Muscle of arm (tissue), 14 donors: ENCODE measurements at places on chromosomes 2 and 18. TPM values are rescaled to one million over a fixed set of nuclear protein-coding genes. Genes with fewer than 3 reads are reported as not detected.
A peak's percentile ranks its signal among the peaks of the same experiment; 100 is the strongest.

- DNase-seq = peak; percentile 10
Observed at GRCh38 chr2:157894694-157895435, 18.7 kb upstream of the ACVR1 start.

DNA sequence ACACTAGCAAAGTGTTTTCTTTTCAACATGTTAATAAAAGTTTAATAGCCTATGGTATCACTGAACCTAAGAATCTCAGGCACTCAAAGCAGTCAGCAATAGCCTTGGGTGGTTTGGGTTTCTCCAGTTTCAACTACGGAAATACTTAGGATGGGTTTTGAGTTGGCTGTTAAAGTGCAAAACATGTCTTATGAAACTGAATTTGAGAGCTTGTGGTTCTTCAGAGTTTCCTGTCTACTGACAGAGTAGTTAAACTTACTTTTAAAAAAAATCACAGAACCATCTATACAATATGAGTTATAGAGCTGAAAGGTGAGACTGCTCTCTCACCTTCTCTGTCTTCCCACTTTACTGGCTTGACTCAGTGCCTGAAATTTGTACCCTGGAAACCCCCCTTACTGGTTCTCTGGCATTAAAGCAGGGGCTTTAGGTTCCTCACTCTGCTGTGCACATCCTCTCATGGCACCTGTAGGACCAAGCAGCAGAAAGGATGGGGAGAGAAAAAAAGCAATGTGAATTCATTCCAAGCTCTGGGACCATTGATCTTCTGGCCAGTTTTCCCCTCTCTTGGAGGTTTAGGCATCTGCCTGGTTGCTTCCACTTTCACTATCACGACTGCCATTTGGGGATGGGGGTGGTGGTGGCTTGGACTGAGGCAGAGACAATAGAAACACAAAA, 18.1 kb downstream of the CCDC141 start:
- DNase-seq = no peak

DNA sequence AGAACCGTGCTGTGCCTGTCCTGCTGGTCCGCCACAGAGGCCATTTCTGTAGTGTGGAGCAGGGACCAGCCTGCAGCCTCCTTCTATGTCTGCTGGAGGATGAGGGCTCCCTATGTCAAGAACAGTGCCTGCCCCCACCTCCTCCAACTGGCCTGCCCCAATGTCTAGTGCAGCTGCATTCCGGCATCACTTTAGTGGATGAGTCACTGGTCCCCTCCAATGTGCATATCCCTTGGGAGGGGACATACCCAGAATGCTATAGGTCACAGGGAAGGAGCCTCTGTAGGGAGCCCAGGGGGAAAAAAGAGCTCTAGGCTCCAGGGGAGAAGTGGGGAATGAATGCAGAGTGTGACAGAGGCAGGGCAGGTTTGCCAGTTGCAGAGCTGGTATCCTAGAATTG, 219.6 kb downstream of the CELF4 start:
- DNase-seq = no peak

GRCh38 chr18:57210716-57211411, 64.0 kb downstream of the BOD1L2 start:
- DNase-seq = no peak

GRCh38 chr2:139403948-139404347, 623.8 kb upstream of the NXPH2 start:
- DNase-seq = no peak

GRCh38 chr2:8119782-8120505, 561.9 kb upstream of the ID2 start:
- no peak for DNase-seq

GRCh38 chr2:20177556-20178248, 47.2 kb downstream of the SDC1 start:
- DNase-seq = no peak

DNA sequence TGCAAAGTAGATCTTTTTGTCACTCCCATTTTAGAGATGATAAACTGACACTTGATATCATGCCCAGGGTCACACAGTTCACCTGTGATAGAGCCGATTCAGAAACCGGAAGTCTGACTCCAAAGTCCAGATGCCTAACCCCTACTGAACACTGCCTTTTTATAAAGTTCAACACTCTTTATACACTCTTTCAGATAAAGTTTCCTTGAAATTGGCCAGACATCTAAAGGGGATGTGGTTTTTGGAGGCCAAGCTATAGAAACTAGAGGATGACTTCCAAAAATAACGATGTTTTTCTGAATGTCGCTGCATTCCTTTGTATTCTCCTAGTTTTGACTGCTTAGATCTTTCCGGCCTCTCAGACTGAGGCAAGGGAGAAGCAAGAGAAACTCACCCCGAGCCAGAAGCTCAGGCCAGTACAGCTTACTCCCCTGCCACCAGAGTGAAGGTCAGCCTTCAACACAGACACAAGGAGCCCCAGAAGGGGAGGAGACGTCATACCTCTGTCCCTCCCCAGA, 61.8 kb downstream of the NRP2 start:
- DNase-seq = no peak

- DNase-seq = no peak
Observed at GRCh38 chr2:219538504-219538951, 5.1 kb downstream of the CHPF start.

- DNase-seq = no peak
Observed at GRCh38 chr2:8457699-8458502, 224.0 kb upstream of the ID2 start.

DNA sequence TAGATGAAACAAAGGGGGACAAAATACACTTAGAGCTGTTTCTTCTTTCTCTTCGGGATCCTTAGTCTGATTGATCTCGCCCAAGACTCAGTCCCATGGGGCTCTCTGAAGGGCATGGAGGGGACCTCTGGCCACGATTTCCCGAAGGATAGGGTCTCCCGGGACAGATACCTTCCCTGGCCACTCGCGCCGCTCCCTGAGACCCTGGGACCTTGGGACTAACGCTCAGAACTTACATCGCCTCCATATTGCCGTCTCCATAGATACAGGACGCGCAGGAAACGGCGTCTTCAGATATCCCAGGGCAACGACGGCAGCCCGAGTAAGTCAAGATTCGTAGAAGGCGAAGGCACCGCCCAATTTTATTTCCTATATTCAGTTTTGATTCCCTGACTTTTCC, at the start of gene CFAP65:
Gene CFAP65 (minus strand): TSS at position 265 of the 400 bp plus-strand sequence. CDS start 2,468 bp downstream, outside the sequence.
- no peak for DNase-seq

GRCh38 chr2:170237572-170238120, 59.7 kb downstream of the MYO3B start:
- no peak for DNase-seq

DNA sequence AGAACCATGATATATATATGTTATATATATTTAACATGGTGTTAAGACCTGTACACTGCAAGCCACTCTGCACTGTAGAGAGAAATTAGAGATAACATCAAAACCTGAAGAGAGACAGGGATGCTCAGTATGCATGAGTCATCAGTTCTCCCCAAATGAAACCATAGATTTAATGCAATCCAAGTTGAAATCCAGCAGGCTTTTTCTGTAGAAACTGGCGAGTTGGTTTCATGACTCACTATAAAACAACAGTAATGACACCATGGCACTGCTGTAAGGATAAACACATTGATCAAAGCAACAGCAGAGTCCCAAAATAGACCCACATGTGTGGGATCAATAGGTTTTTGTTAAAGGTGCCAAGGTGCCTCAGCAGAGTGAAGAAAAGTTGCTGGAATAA, 65.8 kb downstream of the RTP5 start:
- no peak for DNase-seq

DNA sequence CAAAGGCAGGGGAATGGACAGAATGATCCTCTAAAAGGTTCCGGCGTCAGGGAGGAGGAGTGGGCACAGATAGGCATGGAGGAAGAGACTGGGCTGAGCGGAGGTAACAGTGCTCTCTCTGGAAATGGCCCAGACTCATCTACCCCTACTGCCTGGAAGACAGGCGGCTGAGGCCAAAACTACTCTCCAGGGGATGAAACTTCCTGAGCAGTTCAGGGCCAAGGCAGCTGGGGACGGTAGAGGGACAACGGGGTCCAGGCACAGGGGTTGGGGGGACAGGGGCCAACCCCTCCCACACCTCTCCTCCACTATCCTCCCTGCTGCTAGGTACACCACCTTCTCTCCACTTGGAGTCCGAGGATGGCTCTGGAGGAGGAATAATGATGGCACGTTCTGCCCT, 94.3 kb downstream of the TNS1 start:
- no peak for DNase-seq

- no peak for DNase-seq
Observed at GRCh38 chr2:186497928-186498327, 11.9 kb downstream of the ZC3H15 start.

DNA sequence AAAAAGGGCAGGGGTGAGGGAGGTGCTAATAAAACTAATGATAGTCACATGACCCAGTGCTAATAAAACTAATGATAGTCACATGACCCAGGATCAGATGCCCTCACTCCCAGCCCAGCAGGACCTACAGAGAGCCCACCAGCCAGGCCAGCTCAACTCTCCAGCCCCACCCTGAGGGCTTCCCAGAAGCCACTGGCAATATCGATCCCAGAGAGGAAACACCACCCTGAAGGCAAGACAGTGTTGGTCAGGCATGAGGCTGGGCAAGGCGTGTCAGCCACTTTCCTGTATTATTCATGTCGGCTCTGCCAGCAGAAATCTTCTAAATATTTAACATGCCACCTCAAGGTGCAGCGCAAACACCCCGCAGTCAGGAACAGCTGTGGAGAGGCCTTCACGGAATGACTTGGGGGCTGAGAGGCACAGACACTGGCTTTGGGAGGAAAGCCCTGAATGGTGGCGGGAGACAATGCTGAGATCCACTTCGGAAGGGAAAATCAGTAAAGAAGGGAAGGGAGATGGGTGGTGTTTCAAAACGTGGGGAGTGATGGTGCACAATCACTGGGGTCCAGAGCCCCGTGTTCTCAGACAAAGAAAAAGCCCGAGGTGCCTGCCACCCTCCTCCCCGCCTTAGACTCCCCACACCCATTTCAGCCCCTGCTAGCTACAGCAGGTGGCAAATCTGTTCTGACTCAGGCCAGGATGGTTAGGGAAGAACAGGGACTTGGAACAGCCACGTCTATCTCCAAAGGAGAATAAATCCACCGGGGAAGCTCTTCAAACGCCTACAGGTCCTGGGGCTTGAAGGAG, 1.4 kb downstream of the REEP1 start:
- no peak for DNase-seq

- DNase-seq = no peak
Observed at GRCh38 chr2:31997653-31998052, 13.2 kb downstream of the MEMO1 start.

DNA sequence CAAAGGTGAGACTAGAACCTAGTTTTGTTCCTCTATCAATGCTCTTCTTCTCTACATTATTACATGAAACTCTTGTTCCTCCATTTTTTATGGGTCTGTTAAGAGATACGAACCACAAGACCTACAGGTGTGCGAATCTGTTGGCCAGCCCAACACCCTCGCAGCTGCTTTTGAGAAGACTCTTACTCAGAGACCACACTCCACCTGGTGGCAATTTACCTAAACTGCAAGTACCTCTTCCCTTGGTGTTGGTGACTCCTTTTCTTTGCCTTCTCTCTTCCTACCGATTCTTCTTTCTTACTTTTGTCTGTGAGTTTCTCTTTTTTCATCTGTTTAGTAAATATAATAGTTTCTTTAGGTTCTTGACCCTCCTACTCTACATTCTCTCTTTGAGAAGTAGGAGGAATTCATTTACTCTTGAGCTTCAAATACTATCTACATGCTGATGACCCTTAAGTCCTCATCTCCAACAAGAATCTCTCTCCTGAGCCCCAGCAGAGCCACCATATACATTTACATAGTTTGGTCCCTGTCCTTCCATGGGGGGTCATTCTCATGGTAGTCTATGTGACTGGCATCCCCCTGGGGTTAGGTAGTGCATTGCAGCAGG, 81.8 kb upstream of the GAREM1 start:
- DNase-seq = peak; percentile 38

DNA sequence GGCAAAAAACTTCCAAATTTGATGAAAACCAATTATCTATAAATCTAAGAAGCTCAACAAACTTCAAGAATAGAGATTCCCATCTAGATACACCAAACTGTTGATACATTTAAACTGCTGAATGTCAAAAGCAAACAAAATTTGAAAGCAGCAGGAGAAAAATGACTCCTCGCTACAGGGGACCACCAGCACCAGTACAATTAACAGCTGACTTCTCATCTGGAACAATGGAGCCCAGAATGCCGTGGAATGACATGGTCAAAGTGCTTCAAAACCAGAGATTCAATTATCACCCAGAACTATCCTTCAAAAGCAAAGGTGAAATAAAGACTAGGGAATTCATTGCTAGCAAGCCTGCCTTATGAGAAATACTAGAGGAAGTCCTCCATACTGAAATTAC, 11.6 kb downstream of the SRSF7 start:
- no peak for DNase-seq

GRCh38 chr2:88269836-88270235, 99.7 kb downstream of the THNSL2 start:
- no peak for DNase-seq

DNA sequence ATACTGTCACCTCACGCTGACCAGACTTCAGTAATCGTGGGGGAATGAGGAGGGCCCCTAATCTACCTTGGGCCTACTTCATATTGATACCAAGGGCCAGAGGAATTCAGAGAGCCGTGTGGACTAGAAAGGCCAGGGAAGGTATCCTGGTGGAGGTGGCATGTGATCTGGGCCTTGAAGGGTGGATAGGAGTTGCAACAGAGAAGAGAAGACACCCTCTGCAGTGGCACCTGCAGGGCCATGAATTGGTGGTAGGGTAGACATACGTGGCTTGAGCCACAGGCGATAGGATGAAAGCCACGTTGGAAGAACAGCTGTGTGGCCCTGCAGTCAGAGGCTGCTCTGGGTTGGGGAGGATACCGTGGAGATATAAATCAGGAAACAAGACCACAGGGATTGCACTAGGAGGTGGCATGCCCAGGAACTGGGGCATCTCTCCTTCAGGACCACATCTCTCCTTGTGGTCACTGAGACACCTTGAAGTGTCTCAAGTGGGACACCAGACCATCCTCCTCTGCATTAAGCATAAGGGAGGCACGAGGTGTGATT, 141.4 kb downstream of the CYP26B1 start:
- DNase-seq = no peak

- DNase-seq = no peak
Observed at GRCh38 chr2:20619624-20620024, 31.3 kb downstream of the HS1BP3 start.

- DNase-seq = no peak
Observed at GRCh38 chr18:27695503-27695902, 481.4 kb downstream of the CDH2 start.

DNA sequence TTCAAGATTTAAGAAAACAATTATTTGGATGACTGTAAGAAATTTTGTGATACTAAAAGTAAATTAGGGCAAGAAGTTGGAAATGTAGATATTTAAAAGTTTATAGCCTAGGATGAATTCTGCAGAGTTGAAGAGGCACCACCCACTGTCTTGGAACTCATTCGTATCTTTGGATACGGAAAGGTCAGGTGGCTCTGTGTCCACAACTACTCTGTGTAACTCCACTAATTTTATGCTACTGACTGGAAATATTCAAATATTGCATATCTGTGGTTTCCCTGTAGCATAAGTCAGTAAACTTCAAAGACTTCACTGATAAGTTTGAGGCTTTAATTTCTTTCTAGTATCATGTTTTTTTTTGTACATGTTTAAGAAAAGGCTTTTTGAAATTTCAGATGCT, 156.9 kb upstream of the RPRM start:
- no peak for DNase-seq

DUSP2 gene
- 8.9 TPM for polyA plus RNA-seq

AQP4 gene
- polyA plus RNA-seq = 1.2 TPM

FHOD3 gene
- 32.9 TPM for polyA plus RNA-seq

GRHL1 gene
- 8.0 TPM for polyA plus RNA-seq

RAB17 gene
- 1.1 TPM for polyA plus RNA-seq

TRAPPC12 gene
- polyA plus RNA-seq = 60.9 TPM

PRKD3 gene
- 26.6 TPM for polyA plus RNA-seq

NIF3L1 gene
- polyA plus RNA-seq = 22.8 TPM

PDCD1 gene
- polyA plus RNA-seq = not detected

SRD5A2 gene
- not detected for polyA plus RNA-seq

CGREF1 gene
- 1.8 TPM for polyA plus RNA-seq

MYOM1 gene
- 307 TPM for polyA plus RNA-seq

PARD3B gene
- polyA plus RNA-seq = 8.5 TPM

SERPINB7 gene
- not detected for polyA plus RNA-seq
